Chondrocyte (in vitro differentiated cells): ENCODE measurements at places on chromosomes 12 and 14. TPM values are rescaled to one million over a fixed set of nuclear protein-coding genes. Genes with fewer than 3 reads are reported as not detected.

The RTL1 gene
- 0.02 TPM in 1 of 3 replicates, not detected in the others for total RNA-seq

DNA sequence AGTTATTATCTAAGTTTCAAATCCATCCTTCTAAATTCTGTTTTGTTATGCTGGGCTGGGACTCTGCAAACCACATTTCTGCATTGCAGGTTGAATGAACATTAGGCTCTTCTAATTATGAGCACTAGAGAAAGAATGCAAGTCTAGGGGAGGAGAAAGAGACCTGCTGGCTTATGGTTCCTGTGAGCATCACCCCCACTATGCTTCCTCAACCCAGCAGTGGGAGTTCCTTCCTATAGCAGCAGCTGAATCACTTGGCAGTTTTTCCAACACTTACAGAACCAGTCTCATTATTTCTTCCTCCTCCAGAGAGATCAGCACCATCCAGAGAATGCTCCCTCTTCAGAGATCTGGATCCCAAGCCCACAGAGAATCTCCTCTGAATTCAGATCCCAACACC is 297.7 kb upstream of the CLEC14A start:
- DNase-seq: no peak

- DNase-seq: no peak
Observed at GRCh38 chr14:95998656-95999055, 40.5 kb upstream of the C14orf132 start.

- no peak for DNase-seq
Observed at GRCh38 chr12:122374707-122375106, 47.8 kb downstream of the CLIP1 start.

DNA sequence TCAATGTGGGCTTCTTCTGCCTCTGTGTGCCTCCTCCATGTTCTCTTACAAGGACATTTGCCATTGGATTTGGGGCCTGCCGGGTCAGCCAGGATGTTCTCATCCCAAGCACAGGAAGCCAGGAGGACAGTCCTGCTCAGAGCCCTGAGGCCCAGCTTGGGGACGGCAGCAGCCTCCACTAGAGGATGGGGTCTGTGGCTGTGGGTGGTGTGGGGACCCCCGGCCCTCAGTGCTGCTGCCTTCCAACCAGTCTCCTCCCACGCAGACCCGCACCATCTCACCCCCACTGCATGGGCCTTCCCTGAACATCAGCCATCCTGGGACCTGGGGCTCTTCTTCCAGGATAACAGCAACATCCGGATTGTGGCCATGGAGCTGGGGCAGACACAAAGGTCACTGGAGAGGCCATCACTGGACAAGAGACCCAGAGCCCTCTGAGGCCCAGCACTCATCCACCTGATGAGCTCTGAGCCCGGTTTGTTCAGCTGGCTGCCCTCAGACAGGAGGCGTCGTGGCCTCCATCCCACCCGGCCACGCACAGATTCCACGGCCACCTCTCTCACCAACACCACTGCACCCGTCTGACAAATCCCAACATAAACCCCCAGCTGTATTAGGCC is 56.5 kb upstream of the C14orf180 start:
- DNase-seq: no peak

GRCh38 chr12:80936642-80937390 is 918 bp downstream of the LIN7A start:
- peak; percentile 93 for DNase-seq

GRCh38 chr12:57236201-57236924 is 6.9 kb downstream of the SHMT2 start:
- no peak for DNase-seq

DNA sequence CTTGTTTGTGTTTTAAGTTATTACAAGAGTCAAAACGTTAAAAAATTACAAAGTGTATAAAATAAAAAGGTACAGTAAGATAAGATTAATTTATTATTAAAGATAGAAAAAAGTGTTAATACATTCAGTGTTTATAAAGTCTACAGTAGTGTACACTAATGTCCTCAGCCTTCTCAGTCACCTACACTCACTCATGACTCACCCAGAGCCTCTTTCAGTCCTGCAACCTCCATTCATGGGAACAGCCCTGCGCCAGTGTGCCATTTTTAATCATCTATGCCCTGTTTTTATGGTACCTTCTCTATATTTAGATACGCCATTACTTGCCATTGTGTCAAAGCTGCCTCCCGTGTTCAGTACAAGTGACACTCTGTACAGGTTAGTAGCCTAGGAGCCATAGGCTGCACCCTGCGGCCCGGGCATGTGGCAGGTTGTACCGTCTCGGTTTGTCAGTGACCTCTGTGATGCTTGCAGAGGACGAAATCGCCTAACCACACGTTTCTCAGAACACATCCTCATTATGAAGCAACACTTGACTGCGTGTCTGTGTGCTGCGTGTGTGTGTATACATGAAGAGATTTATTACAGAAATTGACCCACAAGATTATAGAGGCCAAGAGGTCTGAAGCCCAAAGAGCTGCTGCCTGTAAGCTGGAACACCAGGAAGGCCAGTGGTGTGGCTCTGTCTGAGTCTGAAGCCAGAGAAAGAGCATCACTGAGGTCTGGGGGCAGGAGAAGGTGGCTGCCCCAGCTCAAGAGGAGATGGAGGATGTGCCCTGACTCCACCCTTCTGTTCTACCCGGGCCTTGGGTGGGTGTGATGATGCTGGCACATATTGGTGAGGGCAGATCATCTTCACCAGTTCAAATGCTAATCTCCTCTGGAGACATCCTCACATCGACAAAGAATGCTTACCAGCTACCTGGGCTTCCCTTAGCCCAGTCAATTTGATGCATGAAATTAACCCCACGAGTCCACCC is 116.6 kb upstream of the C14orf180 start:
- no peak for DNase-seq

DNA sequence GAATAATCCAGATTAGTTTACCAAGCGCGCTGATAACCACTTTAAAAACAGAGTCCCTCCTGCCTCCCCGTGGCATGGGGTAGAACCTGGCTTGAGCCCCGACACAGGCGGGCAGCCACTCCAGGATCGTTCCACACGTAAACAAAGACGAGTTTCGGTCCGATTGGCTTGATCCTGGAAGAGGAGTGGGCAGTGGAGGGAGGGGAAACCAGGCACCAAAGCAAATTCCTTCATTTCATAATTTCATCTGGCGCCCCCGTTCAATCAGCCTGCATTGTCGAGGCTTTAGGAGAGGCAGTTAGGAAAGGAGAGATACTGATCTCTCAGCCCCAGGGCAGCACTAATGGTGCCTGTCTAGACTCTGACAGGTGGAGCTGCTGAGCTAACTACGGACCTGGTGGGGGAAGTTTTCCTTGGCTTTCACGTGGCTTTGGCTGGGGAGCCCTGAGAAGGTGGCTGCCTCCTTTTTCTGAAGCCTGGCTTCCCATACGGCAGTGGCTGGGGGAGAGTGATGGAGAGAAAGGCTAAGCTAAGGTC is 751 bp upstream of the GPRC5A start:
- DNase-seq: no peak

- DNase-seq: no peak
Observed at GRCh38 chr12:32686340-32686739, 7.2 kb downstream of the DNM1L start.

- no peak for DNase-seq
Observed at GRCh38 chr14:74628418-74628817, 16.4 kb upstream of the LTBP2 start.

DNA sequence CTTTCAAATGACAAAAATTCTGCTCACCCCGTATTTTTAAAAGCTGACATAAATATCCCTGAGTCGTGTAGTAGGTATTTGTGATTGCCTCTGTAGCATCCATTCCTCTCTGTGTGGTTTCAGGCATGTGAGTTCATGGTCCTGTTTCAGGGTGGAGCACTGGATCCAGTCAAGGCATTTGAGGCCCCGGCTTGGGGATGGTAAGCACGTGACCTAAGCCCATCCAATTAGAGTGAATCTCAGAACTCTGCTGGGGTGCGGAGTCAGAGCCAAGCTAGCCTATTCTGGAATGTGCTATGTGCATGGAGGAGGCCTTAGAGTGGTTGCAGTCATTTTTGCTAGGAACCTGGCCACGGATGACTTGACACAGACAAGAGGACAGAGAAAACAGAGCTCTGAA is 4.3 kb upstream of the CSRP2 start:
- no peak for DNase-seq

The POU6F1 gene
- 9.9 to 11.2 TPM (median 10.2 TPM) in 3 replicates for total RNA-seq

- DNase-seq: no peak
Observed at GRCh38 chr12:65892841-65893251, 68.6 kb downstream of the HMGA2 start.

GRCh38 chr12:132690112-132690511 is 2.7 kb downstream of the PXMP2 start:
- DNase-seq: no peak

DNA sequence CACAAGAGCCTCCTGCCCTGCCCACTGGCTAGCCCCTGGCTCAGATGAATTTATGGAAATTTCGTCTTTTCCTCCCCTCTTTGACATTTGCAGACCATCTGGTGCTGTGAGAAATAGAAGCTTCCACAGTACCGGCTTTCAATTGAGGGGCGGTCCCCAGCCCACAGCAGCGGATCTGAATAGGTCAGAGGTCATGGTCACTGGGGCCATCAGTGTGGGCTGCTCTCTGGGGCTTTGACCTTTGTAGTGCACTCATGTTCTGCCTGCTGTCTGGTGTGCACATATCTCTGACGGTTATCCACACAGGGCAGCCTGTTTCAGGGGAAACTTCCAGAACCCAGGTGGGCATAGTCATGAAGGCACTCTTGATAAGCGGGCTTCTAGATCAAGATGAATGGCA is 2.5 kb upstream of the RFLNA start:
- DNase-seq: peak; percentile 39

- no peak for DNase-seq
Observed at GRCh38 chr12:117863002-117863709, 105.6 kb downstream of the KSR2 start.

The GPRC5A gene
- total RNA-seq: 8.1 to 13.1 TPM (median 10.5 TPM) in 3 replicates

DNA sequence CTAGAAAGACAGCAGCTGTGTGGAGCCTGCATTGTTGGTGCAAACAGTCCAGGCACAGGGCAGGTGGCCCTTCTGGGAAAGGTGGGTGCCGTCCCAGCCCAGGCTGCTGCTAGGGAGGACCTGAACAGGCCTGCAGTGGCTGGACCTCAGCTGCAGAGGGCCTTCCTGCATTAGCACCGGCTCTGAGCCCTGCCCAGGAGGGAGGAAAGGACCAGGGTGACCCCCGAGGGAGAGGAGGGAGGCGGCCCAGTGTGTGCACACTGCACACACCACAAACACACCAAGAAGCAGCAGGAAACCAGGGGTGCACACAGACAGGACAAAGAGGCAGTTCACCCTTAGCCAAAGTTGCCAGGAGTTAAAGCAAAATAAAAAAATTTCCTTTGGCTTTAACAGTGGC is 8.0 kb upstream of the PGAM5 start:
- DNase-seq: no peak

DNA sequence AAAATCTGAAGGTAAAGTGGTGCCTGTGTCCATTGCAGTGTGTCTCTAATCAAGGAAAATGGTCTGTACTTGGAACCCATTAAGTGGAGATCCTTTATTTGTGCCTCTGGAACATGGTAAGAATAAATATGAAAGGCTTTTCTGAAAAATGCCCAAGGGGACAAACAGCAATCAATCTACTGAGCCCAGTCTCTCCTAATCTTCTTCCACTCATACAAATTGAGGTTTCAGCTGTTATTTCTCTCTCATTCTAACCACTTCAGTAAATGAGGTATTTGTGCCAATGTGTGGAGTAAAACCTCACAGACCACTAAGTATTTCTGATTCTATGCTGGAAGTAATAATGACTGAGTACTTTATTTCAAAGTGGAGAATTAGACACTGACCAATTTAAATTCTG is 82.3 kb upstream of the ST8SIA1 start:
- no peak for DNase-seq

DNA sequence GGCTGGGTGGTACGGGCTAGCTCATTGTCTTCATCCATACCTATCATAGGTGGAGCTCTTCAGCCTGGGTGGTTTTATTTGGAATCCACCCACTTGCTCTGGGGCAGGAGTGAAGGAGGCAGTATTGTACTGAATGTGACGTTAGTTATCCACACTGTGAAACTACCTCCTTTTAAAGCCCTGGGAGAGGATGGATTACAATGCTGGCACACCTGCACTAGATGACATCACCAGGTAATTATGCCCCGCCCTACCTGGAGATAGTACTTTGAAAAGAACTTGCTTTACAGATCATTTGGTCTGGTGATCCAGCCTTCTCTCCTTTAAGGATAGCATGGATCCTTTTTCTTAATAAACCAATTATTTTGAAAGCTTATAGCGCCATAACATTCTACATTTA is 78.0 kb downstream of the B4GALNT3 start:
- no peak for DNase-seq

DNA sequence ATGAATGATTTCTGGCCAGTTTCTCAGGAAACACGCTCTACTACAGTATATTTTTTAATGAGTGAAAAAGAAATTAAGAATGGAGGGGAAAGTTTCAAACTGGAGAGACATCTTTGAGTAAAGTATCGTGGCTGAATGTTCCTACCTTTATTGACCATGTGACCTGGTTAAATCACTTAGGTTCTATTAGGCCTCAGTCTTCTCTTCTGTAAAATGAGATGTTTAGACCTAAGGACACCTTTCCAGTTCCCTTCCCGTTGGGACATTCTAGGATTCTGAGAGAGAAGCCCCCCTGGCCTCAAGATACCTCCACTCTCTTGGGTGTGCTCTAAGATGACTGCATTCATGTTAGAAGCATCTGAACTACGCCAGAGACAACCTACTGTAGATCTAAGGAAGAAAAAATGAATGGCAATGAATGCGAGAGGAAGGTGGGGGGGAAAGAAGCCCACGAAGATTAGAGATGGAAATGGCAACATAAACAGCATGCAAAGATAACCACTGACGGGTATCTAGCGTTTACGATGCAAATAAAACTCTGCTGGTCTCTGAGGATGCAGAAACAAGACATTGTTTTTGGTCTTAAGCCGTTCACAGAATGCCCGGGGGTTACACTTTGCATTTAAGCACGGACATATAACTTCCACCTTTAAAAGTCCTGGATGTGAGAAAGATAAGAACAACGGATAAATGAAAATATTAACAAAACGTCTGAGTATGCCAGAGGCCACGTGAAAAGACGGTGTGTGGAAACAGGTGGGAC is 599 bp upstream of the CPSF6 start:
- no peak for DNase-seq

The LTBP2 gene
- 210 to 446 TPM (median 215 TPM) in 3 replicates for total RNA-seq

DNA sequence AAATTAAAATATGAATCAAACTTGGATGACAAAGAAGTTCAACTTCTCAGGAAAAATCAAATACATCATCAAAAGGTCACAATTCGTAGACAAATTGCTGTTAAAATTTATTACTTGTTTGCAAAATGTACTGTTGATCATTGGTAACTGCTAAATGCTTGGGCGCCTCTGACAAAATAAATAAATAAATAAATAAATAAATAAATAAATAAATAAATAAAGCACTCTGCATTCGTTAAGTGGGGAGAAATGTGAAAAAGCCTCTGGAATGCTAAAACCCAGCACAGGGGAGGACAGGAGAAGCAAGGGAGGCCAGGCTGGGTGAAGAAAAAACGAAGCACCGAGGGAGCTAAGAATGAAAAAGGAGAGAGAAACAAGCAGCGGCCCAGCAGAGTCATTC is 115.2 kb downstream of the BCL11B start:
- no peak for DNase-seq

GRCh38 chr14:67263499-67264149 is 22.4 kb downstream of the PALS1 start:
- DNase-seq: no peak

- no peak for DNase-seq
Observed at GRCh38 chr12:105733579-105733978, 403.1 kb downstream of the C12orf75 start.

The FGF6 gene
- total RNA-seq: not detected in 3 replicates

- DNase-seq: no peak
Observed at GRCh38 chr12:120944645-120945217, 33.6 kb upstream of the HNF1A start.
